ENCODE measurements at places on chromosomes 7 and 10.

GRCh38 chr7:36128448-36129047 lies 24.5 kb upstream of the EEPD1 start:
- DNase-seq = peak; percentile 2

DNA sequence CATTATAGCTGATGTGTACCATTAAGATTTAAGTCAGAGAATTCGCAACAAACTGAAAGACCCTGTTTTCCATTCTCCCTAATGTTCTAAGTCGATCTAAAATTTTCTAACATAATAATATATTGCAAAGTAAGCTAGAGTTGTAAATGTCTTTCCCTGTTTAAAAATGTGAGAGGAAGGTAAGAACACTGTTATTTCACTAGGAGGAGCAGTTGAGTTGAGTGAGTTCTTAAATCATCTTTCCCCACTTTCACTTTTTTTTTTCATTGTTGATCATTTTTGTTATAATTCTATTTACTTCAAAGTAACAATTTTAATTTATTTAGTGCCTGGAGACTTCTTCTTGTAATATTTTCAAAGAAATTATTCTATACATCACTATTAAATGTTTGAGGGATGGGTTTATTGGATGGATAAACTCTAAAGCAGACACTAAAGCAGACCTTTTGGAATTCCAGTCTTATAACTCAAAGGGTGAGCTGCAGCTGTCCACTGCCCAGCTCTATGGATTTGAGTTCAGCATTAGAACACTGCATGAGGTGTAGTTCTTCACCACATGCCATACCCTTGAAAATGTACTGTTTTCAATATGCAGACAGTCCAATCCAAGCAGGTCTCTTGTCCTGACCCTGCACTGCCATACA lies 181.3 kb upstream of the FZD1 start:
- DNase-seq = peak; percentile 21

GRCh38 chr10:10869592-10869991 lies 148.1 kb upstream of the CELF2 start:
- no peak for DNase-seq

GRCh38 chr10:14527915-14528314 lies 197.2 kb upstream of the FRMD4A start:
- no peak for DNase-seq

- peak; percentile 55 for DNase-seq
Observed at GRCh38 chr10:101467286-101467770, 113.4 kb downstream of the BTRC start.

GRCh38 chr7:14478834-14479510 lies 423.6 kb downstream of the DGKB start:
- no peak for DNase-seq

GRCh38 chr7:46080595-46081159 lies 159.6 kb upstream of the IGFBP3 start:
- no peak for DNase-seq

DNA sequence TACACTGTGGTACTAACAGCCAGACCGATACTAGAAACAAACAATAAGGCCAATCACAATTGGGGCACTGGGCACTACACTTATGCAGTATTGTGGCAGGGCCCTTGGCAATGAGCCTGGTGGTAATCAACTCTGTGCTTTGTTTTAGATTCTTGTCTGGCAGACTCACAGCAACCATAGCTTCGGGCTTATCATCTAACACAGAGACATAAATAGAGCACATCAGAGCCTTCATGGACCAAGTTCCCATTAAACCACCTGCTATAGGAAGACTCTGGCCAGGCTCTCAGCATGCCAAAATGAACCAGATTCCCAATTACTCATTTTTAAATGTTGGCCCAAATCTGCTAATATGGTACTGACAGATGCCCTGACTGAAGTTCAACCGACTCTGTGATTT lies 218.6 kb downstream of the DGKI start:
- DNase-seq = no peak

GRCh38 chr7:112079673-112080072 lies 126.5 kb downstream of the DOCK4 start:
- no peak for DNase-seq

DNA sequence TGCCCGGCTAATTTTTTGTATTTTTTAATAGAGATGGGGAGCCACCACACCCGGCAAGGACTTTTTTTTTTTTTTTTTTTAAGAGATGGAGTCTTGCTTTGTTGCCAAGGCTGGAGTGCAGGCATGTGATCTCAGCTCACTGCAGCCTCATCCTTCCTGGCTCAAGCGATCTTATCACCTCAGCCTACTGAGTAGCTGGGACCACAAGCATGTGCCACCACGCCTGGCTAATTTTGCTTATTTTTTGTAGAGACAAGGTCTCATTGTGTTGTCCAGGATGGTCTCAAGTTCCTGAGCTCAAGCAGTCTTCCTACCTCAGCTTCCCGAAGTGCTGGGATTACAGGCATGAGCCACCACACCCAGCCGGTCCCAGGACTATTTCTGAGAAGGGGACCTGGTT lies 9.3 kb upstream of the MCU start:
- DNase-seq = no peak

- DNase-seq = no peak
Observed at GRCh38 chr10:133096616-133097269, 9.0 kb downstream of the ADGRA1 start.

DNA sequence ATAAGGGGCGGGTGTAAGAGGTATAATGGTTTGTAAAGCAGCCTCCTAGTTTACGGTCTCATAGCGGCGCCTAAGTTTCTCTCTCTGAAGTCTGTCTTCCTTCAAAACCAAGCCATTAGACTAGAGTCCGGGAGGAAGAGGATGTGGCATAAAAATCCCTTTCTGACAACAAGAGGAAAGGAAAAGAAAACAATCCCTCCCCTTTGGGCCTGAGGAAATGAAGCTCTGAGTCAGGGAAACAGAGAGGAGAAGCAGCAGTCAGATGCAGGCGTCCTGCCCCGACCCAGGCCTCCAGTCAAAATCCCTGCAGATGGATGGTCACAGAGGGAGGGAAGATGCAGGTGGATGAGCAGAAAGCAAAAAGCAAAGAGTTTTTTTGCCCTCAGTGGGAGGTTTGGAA lies 23.7 kb downstream of the PARP12 start:
- no peak for DNase-seq

GRCh38 chr10:132112611-132113010 lies 46.9 kb downstream of the JAKMIP3 start:
- no peak for DNase-seq

DNA sequence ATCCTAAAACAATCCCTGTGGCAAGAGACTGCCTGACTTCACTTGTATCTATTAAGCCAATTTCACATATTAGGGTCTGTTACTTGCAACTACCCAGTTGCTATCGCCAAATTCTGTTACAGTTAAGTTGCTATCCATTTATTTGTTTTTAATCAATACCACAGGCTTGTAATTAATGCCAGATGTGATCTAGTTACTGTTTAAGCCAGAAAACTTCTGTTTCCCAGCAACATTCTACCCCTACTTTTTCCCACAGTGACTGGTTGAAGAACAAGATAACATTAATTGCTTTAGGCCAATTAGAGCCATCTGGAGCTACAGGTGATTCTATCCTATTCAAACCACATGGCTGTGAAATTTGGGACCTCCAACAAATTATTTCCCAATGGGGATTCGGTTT lies 131.3 kb downstream of the ALOX5 start:
- no peak for DNase-seq

- no peak for DNase-seq
Observed at GRCh38 chr10:80632742-80633141, 95.0 kb downstream of the SH2D4B start.
